ENCODE measurements at places on chromosomes 2 and 18. TPM values are rescaled to one million over a fixed set of nuclear protein-coding genes. Genes with fewer than 3 reads are reported as not detected.

DNA sequence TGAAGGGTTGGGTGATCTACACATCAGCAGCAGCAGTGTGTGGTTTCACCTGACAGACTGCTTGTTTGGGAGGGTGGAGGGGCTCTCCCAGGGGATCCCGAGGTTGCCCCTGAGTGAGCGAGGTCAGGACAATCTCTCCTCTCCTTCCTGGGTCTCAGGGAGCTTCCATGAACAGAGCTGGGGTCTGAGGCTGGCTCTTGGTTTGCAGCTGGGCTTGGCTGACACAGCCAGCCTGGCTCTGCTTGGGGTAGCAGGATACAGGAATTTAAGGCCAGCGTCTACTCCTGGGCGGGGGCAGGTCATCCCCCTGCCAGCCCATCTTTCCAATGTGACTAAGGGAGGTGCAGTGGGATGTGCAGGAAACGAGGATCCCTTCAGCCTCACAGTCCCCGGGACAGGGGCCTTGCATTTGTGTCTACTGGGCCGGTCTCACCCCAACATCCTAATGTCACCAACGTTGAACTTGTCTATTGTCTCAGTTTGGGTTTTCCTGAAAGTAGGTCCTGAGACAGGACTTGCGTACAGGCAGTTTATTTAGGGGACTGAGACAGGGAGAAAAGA is 262.6 kb upstream of the HDAC4 start:
- no peak for DNase-seq
- no peak overlapping the region for H3K4me3 ChIP-seq
- peaks cover 2% of the 10 kb centered on the region for H3K4me1 ChIP-seq
- no peaks in the 10 kb centered on the region for H3K36me3 ChIP-seq

Gene PCARE
- total RNA-seq: not detected

- no peaks in the 10 kb centered on the region for H3K36me3 ChIP-seq
- peaks cover 4% of the 10 kb centered on the region for H3K27me3 ChIP-seq
- no peak overlapping the region for H3K4me3 ChIP-seq
- no peak overlapping the region for H3K27ac ChIP-seq
- no peaks in the 10 kb centered on the region for H3K4me1 ChIP-seq
- no peak for DNase-seq
Measured at GRCh38 chr18:10432781-10433180, 21.7 kb upstream of the APCDD1 start.

GRCh38 chr2:141522048-141522447 is 608.8 kb downstream of the LRP1B start:
- H3K27ac ChIP-seq: no peak overlapping the region
- no peak overlapping the region for H3K4me3 ChIP-seq
- no peaks in the 10 kb centered on the region for H3K36me3 ChIP-seq
- no peaks in the 10 kb centered on the region for H3K4me1 ChIP-seq

DNA sequence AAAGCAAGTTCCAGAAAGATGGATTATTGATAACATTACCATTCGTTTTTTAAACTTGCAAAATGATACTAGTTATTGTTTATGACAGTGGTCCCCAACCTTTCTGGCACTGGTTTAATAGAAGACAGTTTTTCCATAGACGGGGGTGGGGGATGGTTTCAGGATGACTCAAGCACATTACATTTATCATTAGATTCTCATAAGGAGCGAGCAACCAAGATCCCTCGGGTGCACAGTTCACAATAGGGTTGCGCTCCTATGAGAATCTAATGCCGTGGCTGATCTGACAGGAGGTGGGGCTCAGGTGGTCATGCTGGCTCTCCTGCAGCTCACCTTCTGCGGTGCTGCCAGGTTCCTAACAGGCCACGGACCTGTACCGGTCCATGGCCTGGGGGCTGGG is 86.2 kb downstream of the BCL2 start:
- no peaks in the 10 kb centered on the region for H3K27me3 ChIP-seq
- peaks cover 77% of the 10 kb centered on the region for H3K36me3 ChIP-seq
- H3K4me3 ChIP-seq: no peak overlapping the region

Data from activated CD4-positive, alpha-beta memory T cell treated with anti-CD3 and anti-CD28 coated beads, Interleukin-2, amount 10 ng/mL, durations not matched to agents 7 days and 5 days (primary cell).